ENCODE measurements at places on chromosomes 12 and 14.

GRCh38 chr12:97398704-97399103 lies 63.9 kb upstream of the RMST start:
- DNase-seq = no peak

DNA sequence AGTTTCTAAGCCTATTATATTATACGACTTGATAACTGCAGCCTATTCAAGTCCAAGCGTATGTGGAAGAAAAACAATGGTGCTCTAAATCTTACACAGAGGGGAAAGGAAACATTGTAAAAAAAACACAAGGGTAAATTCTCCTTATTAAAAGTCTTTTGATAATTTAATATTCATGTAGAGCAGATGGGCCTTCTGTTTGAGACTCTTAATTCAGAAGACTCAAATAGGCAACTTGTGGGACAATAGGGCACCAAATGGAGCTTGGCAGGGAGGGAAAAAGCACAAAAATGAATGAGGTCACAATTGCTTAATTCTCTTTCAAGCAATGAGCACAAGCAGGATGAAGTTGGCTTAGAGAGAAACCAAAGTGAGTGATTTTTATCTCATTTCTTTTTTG lies 159.4 kb downstream of the NELL2 start:
- no peak for DNase-seq

DNA sequence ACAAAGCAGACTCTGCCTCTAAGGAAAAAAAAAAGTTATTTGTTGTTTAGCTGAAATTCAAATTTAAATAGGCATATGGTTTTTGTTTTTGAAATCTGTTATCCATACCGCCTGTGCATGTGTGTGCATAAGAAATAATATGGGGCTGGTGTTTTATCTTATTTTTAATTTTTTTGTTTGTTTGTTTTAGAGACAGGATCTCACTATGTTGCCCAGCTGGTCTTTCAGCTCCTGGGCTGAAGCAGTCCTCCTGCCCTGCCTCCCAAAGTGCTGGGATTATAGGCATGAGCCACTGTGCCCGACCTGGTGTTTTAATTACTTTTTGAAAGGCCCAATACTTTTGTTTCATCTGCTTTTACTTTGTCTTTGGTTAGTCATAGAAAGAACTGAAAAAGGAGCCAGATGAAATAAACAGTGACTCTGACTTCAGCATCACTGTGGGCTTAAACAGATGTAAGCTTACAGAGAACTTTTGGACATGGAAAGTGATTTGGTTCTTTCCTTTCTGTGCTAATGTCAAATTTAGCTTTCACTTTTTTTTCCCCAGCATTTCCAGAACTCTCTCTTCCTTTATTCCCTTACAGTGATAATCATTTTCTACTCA lies 37.2 kb downstream of the SUPT16H start:
- no peak for DNase-seq

DNA sequence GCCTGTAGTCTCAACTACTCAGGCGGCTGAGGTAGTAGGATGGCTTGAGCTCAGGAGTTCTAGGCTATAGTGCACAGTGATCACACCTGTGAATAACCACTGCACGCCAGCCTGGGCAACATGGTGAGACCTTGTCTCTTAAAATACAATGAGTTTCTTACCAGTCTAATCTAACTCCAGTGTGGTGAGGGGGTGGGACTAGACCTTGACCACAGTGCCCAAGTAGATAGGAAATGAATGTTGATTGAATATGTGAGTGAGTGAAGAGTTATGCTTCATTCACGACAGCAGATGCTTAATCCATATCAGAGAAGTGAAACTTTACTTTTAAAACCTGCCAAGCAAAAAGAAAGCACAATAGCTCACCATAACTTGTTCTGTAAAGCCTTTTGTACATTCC lies 11.2 kb upstream of the AK7 start:
- DNase-seq = no peak

- DNase-seq = no peak
Observed at GRCh38 chr12:6826734-6827436, 1.3 kb upstream of the P3H3 start.

DNA sequence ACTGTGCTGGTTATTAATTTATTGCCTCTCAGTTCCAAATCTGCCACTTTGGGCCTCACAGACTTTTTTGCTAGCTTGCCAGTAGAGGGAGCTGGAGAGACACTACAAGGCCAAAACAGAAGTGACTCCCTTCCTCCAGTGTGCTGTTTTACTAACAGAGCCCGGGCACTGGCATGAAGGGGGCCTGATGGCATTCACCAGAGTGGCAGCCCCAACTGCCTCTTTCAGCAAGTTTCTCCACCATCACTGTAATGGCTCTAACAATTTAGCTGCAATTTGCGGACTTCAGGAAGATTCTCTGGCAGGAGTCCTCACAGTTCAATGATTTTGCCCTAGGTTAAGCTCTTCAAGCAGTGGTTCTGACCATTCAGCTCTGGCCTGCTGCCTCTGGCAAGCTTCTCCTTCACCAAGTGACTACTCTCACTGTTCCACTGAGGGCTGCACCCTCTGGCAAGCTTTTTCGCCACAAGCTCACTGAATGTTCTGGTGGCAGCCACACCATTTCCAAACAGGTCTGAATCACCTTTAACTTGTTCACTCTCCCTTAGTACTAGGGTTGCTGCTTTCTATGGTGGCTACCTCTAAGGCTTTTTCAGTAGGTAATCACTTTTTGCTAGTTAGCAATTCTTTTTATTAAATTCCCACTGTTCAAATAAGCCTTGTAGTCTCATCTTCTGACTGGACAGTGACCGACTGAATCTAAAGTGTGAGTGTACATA lies 104.9 kb downstream of the ZC3H14 start:
- DNase-seq = peak; percentile 78

DNA sequence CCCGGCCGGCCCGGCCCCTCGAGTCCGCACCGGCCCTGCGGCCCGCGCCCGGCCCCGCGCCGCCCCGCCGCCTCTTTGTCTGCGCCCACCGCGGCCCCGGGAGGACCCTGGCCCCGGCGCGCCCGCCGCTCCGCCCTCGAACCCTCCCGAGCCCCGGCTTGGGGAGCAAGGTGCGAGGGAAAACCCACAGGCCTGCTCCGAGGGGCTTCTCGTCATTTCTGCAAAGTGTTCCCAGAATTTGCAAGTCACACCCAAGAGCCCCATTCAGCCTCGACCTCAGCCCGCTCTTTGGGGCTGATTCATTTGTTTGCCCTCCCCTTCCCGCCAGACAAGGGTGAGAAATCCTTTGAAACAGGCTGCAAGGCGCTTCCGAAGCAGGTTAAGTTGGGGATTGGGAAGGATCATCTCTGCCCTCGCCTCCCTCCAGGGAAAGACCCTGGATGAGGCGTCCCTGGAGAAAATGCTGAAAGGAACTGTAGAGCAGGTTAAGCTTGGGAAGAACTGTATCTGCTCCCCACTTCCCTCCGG lies 325 bp upstream of the CLIP1 start:
- peak; percentile 35 for DNase-seq

DNA sequence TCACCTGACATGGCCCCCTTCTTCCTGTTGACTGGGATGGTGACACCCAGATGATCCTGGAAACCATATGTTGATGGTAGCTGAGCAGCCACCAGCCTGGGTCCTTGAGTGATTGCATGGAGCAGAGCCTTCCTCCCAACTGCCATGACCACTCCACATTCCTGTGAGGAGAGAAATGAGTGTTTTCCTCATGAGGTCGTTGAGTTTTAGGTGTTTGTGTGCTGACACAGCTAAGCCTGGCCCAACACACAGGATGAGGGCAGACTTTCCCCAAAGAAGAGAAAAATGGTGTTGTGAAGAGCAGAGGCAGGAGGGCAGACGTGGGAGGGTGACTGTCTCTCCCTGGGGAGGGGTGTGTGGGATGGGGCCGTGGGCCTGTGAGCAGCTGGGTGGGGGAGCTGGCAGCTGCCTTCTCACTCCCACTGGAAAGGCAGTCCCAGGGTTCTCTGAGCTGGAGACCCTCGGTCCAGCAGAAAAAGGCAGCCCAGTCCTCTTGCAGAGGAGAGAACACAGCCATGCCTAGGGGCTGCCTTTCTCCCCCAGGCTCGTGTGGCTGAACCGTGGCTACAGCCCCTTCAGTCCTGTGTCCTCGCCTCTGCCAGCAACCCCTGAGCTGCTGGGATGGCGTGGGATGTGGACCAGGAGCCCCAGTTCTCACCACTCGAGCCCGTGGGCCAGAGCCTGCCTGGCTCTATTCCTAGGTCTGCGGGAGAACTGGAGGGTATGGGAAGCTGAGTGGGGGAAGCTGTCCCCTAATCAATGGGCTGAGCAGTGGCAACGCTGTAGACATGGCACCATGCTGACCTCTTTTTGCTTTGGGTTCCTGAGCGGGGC lies 257.0 kb downstream of the ADGRD1 start:
- no peak for DNase-seq

DNA sequence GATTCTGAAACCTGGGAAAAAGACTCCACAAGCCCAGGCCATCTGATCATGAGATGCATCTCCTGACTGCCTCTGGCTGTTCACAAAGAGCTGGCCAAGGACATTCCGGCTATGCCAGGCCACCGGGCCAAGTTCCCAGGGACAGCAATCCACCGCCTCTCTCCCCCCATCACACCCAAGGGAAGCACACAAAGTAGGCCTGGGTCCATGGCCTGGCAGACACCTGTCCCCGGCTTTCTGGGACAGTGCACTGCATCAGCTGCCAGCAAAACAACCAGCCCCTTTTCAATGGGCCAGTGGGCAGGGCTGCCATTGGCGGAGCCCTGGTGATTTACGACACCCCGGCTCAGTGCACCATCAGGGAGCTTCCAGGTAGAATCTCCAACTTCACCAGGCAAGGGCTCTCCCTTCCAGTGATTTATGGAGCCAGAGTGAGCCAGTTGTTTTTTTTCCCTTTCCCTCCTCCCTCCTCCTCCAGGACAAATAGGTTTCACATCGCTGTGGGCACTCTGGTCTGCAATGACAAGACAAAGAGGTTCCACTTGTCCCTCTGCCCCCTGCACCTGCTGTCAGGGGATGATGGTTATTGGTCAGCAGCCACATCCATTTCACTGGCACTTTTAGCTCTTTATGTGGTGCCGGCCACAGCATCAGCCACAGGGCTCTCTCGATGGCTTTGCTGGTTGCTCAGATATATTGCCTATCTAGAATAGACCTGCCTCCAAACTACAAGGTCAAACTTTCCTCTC lies 149.6 kb downstream of the SLC38A6 start:
- DNase-seq = no peak

DNA sequence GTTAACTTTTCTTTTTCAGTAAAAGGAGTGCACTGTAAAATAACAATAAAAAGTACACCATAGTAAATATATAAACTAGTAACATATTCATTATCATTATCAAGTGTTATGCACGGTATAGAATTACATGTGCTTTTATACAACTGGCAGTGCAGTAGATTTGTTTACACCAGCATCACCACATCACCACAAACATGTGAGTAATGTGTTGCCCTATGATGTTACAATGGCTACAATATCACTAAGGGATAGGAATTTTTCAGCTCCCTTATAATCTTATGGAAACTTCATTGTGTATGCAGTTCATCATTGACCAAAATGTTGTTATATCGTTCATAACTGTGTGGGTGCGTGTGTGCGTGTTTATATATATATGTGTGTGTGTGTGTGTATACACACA lies 23.5 kb upstream of the NEDD1 start:
- DNase-seq = no peak

DNA sequence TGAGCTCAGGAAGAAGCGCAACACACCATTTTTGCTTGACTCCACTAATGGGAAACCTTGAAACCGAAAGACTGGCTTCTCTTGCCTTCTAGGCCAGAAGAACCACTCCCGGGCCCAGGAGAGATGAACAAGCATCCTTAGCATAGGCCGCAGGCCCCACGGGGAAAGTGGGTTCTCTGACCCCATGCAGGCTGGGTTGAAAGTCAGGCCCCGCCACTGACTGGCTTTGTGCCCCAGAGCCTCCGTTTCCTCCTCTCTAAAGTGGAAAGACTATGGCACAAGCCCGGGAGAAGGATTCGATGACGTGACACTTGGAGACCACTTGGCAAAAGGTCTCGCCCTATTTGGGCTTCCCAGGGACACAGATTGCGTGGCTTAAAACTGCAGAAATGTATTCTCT lies 9.9 kb upstream of the FZD10 start:
- no peak for DNase-seq

DNA sequence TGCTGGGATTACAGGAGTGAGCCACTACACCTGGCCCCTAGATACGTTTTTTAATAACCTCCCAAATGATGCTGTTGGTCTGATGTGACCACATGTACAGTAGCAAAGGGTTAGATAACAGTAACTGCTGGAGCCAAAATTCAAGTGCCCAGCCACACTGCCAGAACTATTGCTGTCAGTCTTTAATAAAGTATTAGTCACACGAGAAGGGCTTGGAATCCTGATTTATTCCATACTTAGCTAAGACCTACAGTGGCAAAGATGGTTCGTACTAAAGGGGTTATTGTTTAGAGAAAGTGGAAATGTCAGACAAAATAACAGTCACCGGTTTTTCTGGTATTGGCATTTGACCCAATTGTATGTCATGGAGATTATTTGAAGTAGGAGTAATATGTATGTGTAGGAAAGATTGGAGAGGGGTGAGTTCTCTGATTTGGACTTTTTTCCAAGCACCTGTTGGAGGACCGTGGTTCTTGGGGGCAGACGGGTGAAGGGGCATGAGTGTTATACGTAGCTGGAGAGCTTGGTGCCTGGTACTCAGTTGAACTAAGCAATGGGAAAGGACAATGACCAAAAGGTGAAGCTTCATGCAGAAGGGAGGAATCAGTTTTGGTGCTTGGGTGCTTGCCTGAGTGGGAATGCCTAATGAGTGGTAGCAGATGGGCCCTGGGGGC lies 9.7 kb downstream of the TUBA1C start:
- no peak for DNase-seq

GRCh38 chr12:71790331-71790730 lies 35.7 kb downstream of the RAB21 start:
- DNase-seq = no peak

GRCh38 chr12:128784030-128784760 lies 39.6 kb downstream of the SLC15A4 start:
- no peak for DNase-seq

GRCh38 chr12:62862259-62862881 lies 72.6 kb downstream of the PPM1H start:
- DNase-seq = no peak

DNA sequence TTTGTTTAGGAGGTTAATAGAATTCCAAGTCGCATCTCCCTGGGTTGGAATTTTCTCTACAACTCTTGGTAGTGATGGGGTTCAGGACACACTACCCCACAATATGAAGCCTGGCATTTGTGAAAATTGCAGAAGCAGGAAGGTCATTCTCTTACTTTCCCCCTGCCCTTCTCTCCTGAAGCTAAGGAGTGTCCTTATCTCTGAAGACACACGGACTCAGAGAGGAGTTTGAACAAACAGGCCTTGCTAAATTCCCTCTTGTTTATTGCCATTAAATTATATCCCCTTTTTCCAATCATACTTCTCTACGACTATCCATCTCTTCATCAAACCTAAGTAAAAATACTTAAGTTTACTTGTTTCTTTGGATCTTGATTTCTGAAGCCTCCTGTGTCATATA lies 443.0 kb downstream of the RAD51B start:
- no peak for DNase-seq

Data from A549 (cell line).